Right renal cortex interstitium (tissue), 3 donors: ENCODE measurements at places on chromosomes 7 and 10. TPM values are rescaled to one million over a fixed set of nuclear protein-coding genes. Genes with fewer than 3 reads are reported as not detected.

Gene ADAM22
- 13.0 TPM for polyA plus RNA-seq

Gene CPVL
- 70.7 TPM for polyA plus RNA-seq

Gene CCL24
- polyA plus RNA-seq = not detected

Gene METTL27
- 8.8 TPM for polyA plus RNA-seq

GRCh38 chr7:2799253-2799652 lies 44.9 kb downstream of the GNA12 start:
- no peak for DNase-seq

DNA sequence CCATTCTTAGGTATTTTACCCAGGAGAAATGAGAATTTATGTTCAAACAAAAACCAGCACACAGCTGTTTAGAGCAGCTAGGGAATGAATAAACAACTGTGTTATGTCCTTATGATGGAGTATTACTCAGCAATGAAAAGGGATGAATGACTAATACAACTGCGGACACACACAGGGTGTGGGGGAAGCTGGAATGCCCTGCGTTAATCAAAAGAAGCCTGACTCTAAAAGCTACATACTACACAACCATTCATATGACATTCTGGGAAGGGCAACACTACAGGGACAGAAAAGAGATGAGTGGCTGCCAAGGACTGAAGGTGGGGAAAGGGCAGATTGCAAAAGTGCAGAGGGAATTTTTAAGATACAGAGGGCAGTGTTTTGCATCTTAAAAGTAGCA lies 64.0 kb downstream of the DLG5 start:
- no peak for DNase-seq

DNA sequence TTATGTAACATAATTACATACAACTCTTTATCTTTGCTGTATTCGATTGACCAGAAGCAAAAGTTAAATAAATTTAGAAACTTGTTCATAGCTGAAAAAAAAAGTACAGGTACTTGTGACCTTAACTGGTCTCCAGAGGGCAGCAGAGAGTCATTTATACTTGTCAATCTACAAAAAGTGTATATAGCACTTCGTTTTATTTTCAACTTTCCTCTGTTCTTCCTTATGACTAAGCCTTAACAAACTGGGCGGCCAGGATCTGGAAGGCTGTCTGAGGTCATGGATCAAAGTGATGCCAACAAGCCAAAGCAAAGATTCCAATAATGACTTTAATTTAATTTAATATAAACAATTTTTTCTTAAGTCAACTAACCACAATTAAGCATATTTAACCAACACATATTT lies 29.8 kb downstream of the C10orf67 start:
- peak; percentile 71 for DNase-seq

DNA sequence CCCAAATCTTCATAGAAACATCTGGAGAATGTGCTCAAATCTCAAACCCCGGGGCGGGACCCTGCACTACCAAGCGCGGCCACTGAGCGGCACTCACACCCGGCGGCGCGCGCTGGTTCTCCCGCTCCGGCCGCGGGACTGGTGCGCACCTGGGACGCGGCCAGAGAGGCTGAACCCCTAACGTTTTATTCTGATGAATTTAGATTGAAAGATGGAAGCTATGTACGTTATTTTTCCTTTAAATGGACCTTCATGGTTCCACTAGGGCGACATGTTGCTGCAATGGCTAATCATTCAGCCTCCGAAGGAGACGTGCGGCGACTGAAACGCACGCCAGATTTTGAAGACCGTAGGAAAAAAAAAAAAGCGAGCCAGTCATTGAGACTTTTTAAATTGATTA lies 107.0 kb upstream of the INSIG1 start:
- no peak for DNase-seq

DNA sequence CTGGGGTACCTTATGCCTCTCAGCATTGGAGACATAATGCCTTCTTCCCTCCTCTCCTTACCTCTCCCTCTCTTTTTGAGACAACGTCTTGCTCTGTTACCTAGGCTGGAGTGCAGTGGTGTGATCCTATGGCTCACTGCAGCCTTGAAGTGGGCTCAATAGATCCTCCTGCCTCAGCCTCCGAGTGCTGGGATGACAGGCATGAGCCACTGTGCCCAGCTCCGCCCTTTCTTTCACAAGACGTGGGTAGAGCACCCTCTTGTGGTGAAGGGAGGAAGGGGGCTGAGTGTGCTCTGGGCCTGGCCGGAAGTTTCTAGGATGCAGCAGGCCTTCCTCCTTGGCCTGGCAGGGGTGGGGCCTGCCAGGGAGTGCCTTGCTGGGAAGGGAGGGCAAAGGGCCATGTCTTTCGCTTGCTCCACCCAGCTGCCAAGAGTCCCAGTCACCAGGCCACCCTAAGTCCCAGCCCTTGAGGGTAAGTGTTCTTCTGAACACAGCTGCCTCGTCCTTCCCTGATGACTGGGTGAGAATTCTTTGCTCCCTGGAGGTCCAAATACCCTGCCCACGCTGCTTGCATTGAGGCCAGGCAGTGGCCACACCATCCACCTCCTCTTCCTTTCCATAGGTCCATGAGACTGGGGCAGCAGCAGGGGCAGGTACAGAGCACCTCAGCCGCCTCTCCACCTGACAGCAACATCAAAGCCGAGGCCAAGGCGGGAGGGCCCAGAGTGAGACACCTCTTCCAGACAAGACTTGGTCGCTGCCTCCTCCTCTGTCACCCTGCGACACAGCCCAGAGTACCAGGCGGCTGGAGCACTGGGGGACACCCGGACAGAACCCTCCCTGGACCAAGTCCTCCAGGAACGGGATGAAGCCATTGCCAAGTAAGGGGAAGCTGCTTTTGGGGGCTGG lies 3.7 kb downstream of the ABHD11 start:
- no peak for DNase-seq

GRCh38 chr10:624605-625332 lies 64.7 kb downstream of the DIP2C start:
- DNase-seq = no peak
